Stimulated activated CD4-positive, alpha-beta T cell treated with anti-CD3 and anti-CD28 coated beads, Interleukin-2, amount 100 ng/mL, for 24 hours (primary cell): ENCODE measurements at places on chromosomes 6 and 20.
A peak's percentile ranks its signal among the peaks of the same experiment; 100 is the strongest.

DNA sequence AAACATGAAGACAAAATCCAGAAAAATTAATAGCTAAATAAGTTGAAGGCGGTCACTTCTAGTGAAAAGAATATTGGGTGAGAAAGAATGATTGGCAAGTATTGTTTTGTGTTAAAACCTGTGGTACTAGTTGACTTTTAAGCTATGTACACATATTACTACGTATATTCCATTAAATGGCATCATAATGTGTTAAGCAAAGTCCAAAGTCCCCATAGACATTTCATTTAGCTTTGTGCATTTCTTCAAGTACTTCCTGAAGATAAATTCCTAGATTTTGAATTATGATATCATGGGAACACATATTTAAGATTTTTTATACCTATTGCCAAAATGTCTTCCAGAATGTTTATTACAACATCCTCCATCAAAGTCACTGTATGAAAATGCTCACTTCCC is 272.7 kb upstream of the IRAK1BP1 start:
- no peak for DNase-seq

- DNase-seq, result peak; percentile 44
Measured at GRCh38 chr6:137699031-137699683, 167.9 kb upstream of the TNFAIP3 start.

DNA sequence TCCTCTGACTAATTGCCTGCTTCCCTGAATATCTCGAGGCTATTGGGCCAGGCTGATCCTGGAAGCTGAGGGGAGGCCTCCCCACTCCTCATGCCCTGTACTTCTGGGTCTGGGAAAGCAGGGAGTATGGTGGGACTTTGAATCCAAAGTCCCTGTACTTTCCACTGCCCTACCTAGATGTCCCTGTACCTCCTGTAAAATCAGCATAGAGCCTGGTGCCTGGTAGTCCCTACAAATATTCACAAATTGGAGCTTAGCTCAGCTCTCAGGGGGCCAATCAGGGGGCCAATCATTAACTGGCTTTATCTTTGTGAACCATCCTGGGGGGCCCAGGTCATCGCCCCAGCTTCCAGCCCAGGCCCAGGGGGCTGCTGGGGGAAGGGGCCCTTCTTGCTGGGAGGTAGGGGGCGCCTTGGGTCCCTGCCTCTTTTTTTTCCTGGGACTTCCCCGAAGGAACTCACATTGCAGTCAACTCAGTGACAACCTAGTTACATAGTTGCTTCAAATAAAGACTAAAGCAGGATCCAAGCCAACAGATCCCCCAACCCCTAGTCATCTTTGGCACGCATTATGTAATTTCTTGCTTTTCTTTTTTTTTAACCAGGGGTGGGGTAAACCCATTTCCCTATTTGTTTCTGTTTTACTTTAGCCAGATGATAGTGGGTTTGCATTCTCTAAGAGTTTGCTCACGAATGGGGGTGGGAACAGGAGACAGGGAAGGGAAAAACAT is 6.9 kb upstream of the VEGFA start:
- DNase-seq, result no peak

DNA sequence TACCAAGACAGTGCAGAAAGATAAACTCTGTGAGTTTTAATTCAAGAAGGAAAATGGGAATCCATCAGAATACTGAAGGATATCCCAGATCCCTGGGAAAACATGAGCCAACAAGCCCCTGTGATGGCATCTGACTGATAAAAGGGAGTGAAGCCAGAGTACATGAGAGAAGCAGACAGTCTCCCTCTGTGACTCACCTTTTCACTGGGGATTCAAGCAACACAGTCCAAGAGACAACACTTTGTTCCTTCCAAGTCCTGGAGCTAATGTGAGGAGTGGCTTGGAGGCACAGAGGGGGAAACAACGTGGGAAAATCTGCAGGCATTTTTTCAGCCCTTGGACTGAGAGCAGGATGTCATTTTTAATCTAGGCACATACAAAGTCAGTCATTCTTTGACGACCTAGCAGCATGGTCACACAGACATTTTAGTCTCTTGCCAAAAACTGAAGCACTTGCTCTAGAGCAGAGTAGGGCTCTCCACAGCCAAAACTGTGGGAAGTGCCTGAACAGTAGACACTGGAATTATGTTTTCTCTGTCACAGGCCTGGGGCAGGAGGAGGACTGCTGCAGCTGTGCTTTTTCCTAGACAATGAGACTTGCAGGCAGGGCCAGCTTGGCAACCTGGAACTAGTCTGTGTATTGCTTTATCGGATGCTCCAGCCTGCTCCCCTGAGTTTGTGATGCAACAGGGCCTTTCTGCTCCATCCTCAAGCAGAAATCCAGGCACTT is 465.0 kb upstream of the GJE1 start:
- DNase-seq, result no peak

DNA sequence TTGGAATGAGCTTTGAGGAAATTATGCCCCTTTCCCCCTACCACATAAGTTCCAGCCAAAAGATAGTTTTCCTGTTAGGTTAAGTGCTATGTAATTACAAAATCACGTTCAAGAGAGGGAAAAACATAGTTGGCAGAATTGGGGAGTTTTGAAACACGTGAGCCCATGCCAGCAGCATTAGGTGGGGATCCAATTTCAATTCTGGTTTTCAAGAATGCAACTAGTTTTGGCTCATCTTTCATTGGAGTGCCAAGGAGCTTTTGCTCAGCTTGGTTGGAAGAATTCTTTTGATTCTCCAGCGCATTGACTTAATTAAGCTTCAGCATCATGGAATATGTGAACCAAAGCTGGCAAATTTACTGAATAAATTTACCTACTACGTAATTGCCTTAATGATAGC is 95.9 kb downstream of the SAMD5 start:
- DNase-seq, result no peak

DNA sequence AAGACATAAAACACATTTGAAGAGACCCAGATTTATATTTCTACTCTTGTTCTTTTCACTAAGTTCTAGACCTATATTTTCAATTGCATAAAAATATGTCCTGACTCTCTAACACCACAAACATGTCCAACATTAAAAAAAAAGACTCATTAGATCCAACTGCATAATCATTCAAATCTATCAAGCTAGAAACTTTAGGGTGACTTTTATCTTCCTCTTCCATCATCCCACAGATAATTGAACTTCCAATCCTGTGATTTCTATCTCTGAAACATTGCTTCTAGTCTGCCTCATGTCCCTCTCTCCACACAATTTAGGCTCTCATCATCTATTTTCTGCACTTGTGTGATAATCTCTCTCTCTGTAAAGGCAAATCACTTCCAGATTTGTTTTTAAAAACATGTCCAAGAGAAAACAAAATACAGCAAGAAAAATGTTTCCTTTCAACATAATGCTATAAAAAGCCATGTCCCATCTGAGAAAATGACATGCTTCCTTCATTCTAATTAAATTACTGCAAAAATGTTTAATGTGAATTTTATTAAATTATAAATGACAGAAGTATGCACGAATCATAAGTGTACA is 615.9 kb downstream of the RNF144B start:
- no peak for DNase-seq

DNA sequence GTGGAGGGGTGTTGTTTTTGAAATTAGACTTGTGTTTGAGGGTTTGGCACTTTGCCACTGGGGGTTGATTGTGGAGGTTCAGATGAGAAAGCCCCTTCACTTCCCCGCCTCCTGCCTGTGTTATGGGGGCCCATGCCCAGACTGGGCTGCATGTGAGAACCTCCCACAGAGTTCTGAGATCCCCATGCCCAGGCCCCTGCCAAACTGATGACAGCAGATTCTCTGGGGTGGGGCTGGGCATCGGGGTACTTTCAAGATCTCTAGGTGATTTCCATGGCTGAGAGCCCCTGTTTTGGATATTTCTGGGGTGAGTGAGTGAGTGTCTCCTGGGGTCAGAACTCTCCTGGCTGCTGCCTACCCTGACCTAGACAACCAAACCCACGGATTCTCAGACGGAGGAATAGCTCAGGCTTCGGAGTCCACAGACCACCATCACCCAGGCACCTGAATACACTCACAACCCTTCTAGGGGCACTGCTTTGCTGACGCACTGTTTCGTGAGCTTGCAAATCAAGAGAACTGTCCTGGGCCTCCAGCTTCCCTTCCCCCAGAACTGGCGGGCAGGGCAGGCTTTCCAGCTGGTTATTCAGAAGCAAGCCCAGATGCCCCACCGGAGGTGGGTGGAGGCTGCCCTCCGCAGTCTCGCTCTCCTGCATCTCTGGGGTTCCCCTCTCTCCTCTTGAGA is 6.3 kb downstream of the BCAS1 start:
- DNase-seq, result peak; percentile 6

DNA sequence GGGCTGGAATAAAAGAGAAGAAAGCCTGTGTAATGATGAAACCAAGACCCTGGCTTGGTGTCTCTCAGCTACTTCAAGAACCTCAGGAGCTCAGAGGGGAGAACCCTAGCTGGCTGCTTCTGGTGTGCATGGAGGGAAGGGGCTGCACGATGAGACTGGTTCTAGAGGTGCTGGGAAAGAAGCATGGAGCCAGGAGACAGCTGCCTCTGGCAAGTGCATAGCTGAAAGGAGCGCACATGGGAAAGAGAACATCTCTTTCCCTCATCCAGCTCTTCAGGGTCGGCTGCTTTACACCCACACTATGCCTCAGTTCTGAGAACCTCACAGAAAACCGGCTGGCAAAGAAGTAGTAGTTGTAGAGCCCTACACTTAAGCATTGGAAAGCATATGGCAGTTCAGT is 139.5 kb downstream of the QKI start:
- DNase-seq, result no peak

GRCh38 chr6:25064006-25064405 is 128.2 kb upstream of the RIPOR2 start:
- no peak for DNase-seq

GRCh38 chr6:44064089-44064947 is 62.9 kb downstream of the MRPL14 start:
- peak; percentile 20 for DNase-seq

DNA sequence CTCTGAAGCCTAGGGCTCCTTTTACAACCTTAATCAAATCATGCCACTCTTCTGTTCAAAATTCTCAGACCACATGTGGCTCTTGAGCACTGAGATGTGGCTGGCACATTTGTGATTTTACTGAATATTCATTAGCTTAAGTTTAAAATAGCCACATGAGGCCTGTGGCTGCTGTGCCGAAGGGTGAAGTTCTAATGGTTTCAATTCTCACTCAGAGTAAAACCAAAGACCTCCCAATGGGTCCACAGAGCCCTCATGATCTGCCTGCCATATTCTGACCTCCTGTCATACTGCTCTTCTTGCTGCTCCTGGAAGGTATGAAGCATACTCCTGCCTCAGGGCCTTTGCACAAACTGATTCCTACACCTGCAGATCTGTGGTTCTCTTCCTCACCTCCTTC is 7.8 kb upstream of the CST3 start:
- DNase-seq, result no peak

DNA sequence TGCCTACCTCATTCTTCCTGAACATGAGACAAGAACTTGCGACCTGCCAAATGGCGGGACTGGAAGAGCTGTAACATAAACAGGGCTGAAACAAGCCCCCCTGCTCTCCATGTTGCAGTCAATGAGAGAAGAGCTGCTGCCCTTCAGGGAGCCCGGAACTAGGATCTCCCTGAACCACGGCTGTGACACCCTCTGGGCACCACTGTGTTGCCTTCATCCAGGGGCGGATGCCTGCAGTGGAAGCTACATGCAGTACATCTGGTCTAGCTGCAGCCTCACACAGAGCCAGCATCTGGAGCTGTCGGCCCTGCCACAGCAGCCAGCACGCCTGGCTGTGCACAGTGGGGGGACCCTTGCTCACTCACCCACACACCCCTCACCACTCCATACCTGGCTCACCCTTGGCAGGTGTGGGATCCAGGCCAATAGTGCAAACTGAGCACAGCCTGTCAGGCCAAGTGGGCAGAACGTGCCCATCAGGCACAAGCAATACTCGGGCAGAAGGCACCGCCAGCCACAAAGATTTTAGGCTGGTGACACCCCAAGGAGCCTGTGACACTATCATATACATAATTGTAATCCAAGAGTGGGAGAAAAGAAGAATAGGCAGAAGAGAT is 451.3 kb downstream of the HTR1B start:
- no peak for DNase-seq

GRCh38 chr6:45886776-45887175 is 128.9 kb downstream of the CLIC5 start:
- DNase-seq, result no peak

DNA sequence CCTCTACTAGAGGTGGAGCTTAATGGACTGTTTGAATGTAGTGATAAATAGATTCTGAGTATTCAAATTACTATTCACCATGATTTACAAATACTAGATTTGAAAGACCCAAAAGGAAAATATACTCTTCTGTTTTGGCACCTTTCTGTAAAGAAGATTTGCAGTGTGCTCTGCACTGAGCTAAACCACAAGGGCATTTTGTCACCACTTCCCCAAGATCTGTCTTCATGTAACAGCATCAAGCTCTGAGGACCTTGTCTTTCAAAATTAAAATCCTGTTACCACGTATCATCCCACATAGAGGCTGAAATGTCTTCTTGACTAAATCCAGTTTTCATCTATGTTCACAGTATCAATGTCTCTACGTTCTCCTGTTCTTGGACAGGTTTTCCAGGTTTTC is 3.3 kb upstream of the PGK2 start:
- no peak for DNase-seq

DNA sequence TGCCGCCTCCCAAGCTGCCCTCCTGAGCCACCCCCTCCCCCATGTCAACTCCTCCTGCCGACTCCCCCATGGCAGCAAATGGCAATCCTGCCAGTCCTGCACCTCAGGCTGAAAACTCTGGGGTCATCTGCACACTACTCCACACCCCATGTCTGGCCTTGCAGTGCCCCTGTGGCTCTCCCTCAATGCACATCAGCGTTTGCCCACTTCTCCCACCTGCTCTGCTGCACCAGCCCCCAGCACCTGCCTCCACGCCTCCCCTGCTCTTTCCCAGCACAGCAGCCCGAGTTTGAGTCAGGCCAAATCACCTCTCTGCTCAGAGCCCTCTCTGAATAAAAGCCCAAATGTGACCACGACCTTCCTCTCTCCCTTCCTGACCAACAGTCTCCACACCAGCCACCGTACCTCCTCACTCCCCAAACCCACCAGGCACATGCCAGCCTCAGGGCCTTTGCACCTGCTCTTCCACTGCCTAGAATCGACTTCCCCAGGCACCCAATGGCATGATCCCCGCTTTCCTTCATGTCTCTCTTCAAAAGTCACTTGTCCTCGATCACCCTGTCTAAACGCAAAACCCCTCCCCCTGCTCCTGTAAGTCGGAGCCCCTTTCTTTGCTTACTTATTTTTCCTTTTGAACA is 4.3 kb downstream of the PXDC1 start:
- DNase-seq, result no peak

GRCh38 chr6:32623693-32624092 is 13.5 kb upstream of the HLA-DQA1 start:
- DNase-seq, result no peak

GRCh38 chr6:159686703-159687102 is 6.3 kb downstream of the SOD2 start:
- DNase-seq, result no peak

GRCh38 chr6:139649732-139650131 is 275.3 kb upstream of the CITED2 start:
- no peak for DNase-seq

GRCh38 chr6:17102258-17102870 is 514 bp downstream of the STMND1 start:
- DNase-seq, result no peak

DNA sequence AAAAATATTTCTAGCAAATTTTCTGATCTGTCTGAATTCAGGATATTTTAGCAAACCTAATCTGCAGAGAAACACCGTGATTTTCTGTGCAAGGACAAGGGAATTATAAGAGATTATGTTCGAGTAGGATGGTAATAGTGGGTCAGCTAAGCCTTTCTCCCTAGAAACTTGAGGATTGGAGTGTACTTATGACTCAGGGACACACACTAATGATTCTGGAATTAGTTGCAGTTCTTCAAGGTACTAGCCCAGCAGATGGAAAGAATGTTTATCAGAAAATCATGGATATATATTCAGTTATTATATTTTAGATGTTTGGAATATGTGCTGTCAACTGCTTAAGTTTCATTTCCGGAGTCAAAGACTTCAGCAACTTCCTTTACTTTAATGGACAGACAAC is 177.1 kb upstream of the MAP3K7 start:
- DNase-seq, result no peak
